Jurkat, Clone E6-1 (cell line): ENCODE measurements at places on chromosomes 2 and 18.
A peak's percentile ranks its signal among the peaks of the same experiment; 100 is the strongest.

DNA sequence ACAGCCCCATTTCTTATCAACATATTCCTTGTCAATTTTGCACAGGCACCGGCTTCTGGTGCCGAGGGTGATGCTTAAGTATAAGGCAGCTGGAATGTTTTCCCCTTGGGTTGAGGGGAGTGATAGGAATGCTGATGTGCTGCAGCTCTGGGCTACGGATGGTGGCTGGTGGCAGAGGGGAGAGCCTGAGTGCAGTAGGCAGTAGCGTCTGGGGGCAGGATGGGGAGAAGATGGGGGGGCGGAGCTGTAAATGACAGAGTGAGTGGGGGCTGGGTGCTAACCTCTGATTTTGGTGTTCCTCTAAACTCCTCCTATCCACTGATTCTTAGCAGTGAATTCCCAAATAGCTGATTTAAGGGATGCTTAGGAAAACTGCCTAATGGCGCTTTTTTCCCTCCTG, 20.7 kb downstream of the TMEM178A start:
- DNase-seq = no peak

DNA sequence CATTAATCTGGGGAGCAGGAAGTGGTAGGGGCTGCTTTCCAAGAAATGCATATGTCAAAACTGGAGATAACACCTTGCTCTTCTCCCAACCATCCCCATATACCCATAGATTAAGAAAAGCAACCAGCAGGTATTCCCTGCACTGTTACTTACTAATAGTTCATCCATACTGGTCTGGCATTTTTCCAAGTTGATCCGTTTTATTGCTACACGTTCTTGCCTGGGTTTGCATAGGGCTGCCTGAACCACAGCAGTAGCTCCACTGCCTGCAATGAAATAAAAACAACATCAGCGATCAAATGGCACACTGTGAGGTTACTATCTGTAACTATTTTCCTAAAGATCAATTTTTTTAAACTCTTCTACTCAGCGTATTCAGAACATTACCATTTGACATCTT, 65.6 kb downstream of the STK39 start:
- DNase-seq = no peak

- DNase-seq = no peak
These were observed 621.9 kb upstream of the SOX11 start for GRCh38 chr2:5070257-5070656.

GRCh38 chr2:109057686-109058085, 68.7 kb upstream of the EDAR start:
- DNase-seq = peak; percentile 45

DNA sequence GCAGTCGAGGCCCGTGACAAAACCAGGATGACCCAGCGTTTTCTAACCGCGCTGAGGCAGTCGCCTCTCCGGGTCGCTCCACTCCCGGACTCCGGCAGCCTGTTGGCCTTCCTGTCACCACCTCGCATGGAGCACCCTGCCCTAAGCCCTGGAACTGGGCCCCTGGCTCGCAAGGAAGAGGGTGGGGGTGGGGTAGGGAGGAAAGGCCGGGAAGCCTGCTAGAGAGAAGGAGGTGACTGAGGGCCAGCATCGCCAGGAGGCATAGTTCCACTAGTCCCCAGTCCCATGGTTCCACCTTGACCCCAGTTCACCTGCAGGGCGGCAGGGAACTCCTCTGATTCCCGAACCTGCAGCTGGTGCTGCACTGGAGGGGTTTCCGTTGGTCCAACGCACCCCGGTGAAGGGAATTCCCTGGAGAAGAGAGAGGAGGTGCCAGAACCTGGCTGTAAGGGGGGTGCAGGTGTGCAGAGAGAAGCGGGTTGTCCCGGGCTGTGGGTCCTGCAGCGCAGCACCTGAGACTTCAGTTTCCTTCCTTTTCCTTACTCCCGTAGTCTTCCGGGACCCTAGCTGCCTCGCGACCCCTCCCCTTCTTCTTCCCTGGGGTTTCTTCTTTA, 11.8 kb upstream of the EN1 start:
- no peak for DNase-seq

DNA sequence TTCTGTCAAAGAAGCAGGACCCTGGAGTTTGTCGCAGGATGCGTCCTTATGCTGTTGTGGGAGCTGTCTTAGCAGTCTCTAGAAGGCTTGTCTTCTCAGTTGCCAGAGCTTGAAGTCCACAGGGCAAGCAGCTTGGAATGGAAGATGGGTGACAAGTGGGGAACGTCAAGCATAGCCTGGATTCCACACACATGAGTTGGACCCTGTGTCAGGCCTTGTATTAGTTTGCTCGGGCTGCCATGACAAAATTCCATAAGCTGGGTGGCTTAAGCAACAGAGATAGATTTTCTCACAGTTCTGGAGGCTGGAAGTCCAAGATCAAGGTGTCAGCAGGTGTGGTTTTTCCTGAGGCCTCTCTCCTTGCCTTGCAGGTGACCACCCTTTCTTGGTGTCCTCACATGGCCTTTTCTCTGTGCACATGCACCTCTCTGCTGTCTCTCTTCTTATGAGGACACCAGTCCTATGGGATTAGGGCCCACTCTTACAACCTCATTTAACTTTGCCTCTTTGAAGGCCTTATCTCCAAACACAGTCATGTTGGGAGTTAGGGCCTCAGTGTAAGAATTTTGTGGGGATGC, 51.3 kb downstream of the THNSL2 start:
- no peak for DNase-seq

- peak; percentile 65 for DNase-seq
These were observed 6.9 kb upstream of the FLACC1 start for GRCh38 chr2:201363857-201364560.

DNA sequence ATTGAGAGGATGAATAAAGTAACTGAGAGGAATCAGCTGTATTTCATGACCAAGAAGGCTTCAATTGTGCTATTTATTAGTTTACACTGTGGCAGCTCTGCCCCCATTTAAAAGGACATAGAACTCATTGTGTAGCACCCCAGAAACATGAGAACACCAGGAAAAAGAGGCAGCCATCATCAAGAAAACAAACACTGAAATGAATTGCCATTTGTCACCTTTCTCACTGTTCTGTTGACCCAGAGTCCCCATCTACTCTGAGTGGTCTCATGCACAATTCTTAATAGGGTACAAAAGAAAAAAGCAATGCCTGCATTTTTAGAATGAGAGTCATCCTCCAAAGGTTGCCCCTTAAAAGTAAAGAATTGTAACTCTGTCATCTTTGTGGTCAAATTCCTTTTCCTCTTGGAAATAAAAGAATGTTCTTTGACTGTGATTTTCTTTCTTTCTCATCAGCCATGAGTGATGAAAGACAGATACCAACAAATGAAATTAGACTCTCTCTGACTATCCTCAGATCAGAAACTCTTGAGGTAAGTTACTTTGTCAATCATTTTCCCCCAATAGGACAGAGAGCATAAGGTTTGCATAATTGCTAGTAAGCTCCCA, 1941.9 kb upstream of the PIK3C3 start:
- DNase-seq = no peak

- no peak for DNase-seq
These were observed 31.3 kb downstream of the ANKMY1 start for GRCh38 chr2:240526521-240526920.

- no peak for DNase-seq
These were observed 49.2 kb upstream of the KCNG2 start for GRCh38 chr18:79748321-79749180.

- no peak for DNase-seq
These were observed 87.7 kb downstream of the MEP1B start for GRCh38 chr18:32277549-32277948.

GRCh38 chr2:176535467-176536113, 266.3 kb downstream of the MTX2 start:
- DNase-seq = no peak

DNA sequence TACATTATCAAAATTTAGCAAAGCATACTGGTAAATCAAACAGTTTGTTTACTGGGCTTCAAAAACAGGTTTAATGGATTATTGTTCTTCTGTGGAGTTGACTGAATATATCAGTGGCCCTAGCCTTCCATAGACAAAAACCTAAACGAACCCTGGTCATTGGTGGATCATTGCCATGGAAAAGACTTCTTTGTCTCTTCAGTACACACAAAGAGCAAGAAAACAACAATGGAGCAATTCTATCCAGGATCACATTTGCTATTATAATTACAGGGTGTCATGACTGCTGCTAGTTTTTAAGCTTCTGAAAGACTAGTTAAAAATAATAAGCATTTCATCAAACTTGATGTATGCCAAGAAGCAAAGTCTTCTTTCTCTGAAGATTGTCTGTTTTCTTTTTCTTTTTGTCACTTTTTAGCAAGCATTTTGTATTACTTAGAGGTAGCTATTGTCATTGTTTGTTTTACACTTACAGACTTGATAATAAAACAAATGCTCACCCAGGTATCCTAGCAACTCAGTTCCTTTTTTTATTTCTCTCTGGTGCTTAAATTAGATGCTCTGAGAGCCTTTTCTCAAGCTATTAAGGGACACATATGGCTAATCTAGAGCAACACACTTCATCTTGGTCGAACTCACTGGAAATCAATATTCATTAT, 1228.7 kb upstream of the DDX18 start:
- no peak for DNase-seq

DNA sequence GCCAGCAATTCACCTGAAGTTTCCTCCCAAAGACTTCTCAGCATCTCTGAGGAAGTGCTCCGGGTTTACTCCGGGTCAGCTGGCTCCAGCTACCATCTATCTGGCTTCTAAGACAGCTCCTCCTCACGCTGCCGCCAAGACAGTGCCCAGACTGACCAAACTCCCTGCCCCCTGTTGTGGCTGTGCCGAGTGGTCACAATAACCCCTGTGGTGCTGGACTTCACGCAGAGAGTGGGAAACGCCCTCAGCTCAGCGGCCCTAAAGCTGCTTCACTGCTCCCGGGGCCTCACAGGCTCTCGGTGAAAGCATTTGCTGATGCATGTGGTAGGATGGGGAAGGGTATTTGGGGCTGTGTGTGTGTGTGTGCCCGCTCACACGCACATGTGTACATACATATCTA, 154.8 kb upstream of the ZNF236 start:
- DNase-seq = no peak

- DNase-seq = no peak
These were observed 8.2 kb upstream of the INPP1 start for GRCh38 chr2:190335225-190335559.

DNA sequence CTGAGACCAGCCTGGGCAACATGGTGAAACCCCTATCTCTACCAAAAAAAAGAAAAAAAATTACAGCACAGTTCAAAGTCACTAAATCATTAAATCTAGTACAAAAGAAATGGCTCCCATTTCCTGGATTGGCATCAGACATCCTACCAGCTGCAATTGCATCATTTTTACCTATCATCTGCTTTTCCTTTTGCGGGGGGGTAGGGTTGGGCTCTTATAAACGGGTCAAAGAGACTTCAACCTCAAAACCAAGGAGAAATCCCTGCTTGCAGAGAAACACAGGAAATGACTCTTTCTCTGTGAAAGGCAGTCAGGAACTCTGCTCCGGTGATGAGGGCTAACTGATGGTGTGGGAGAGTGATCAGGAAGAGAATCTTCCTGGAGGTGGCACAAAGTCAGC, 45.3 kb upstream of the RFX8 start:
- DNase-seq = peak; percentile 64

- no peak for DNase-seq
These were observed 84.9 kb upstream of the ST8SIA3 start for GRCh38 chr18:57267368-57267925.

DNA sequence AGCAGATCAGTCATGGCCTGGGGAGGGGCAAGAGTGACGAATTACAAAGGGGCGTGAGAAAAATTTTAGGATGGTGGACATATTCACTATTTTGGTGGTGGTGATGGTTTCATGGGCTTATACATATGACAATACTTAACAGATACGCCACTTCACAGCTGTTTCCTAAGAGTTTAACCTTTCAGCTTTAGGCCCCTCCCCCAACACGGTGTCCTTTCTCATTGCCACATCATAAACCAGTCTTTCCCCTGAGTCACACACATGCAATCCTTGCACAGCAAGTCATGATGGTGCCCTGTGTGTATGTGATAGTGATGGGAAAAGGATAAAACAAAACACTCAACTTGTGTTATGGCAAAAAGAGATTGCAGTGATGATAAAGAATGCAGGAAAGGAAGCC, 47.6 kb upstream of the IL1R1 start:
- peak; percentile 19 for DNase-seq
